Hypothalamus (tissue), 51 donors: ENCODE measurements at places on chromosomes 6 and 20.

DNA sequence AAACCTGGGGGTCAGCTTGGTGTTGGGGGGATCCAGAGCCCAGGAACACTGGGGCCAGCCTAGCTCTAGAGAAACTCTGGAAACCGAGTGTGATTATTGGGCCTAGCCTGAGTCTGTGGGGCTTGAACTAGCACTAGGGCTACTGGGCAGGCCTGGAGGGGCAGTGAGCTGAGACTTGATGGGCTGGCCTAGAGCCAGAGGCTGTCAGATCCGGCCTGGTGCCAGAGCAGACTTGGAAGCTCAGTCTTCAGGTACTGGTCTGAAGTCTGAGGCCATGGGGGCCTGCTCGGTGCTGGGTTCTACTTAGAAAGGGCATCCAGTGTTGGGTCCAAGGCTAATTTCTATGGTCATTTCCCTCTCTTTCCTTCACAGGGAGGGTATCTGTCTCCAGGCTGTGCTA, 2.7 kb downstream of the DEFB112 start:
- no peak for DNase-seq

GRCh38 chr6:94751641-94752329, 825.5 kb upstream of the MANEA start:
- no peak for DNase-seq

DNA sequence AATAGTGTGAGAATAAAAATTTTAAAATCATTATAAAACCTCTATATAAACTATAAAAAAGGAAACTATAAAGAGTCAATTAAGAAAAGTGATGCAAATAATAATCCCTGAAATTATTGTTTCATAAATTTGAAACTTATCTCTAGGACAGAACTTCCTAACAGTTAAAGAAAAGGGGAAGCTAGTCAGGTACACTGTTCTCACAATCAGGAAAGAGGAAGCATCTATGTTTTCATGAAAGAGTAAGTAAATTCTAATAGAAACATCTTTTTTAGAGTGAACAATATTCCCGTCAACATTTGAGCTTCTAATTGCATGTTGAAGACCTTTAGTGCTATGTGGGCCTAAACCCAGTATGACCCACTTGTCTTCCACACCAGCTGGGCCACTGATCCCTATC, 1.2 kb upstream of the ADGRF1 start:
- DNase-seq, result no peak

DNA sequence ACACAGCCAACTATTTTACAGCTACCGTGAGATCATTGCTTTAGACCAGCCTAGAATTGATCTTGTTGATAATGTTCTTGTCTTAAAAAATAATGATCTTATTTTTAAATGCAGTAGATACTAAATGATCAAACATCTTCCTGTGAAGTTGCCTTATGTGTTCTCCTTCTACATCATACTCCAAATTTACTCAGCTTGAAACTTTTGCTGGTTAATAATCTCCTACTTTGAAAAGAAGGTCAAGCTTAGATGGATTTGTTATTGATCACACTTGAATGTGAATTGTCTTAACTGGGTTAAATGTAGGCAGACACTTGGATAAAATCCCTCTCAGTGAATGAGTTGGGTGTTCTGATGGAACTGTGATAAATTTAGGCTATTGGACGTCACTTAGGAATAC, 91.9 kb downstream of the HAO1 start:
- no peak for DNase-seq

- DNase-seq, result no peak
These were observed 59.9 kb upstream of the SOX4 start for GRCh38 chr6:21533678-21534077.

GRCh38 chr6:167781868-167782267, 44.8 kb upstream of the AFDN start:
- no peak for DNase-seq

GRCh38 chr6:160431226-160431625, 83.0 kb downstream of the SLC22A3 start:
- DNase-seq, result no peak

GRCh38 chr6:80186082-80186481, 79.6 kb downstream of the BCKDHB start:
- DNase-seq, result no peak

- no peak for DNase-seq
These were observed 14.1 kb upstream of the CPNE5 start for GRCh38 chr6:36853325-36853724.

- DNase-seq, result no peak
These were observed 48.6 kb downstream of the TOX2 start for GRCh38 chr20:43963233-43963632.

DNA sequence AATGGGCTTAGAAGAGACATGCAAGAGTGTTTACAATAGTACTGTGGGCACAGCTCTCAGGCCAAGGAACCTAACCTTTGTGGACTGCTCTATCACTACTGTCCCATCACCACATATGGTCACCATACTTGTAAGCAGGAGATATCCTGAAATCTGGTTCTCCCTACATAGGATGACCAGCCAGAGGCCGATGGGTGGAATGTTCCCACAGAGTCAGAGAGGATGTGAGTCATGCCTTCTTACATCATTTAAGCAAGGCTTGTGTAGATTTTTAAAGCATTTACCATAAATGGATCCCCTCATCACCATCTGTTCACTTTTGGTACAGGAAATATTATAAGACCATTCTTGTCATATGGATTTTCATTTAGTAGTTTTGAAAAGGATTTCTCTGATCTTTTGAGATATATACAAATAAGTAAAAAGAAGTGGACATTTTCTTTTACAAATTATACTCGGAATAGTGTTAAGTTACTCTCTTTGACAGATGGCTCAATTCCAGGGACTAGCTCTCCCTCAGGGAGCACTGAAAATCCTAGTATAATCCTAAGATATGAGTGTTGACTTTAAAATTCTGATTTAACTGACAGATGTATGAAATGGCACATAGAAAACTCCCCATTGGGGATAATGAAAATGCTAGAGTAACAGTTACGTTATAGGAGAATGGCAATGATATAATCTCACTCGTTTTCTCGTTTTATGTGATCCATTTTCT, 6.6 kb downstream of the HTR1B start:
- no peak for DNase-seq

GRCh38 chr6:110446405-110446804, 30.0 kb downstream of the SLC22A16 start:
- no peak for DNase-seq

DNA sequence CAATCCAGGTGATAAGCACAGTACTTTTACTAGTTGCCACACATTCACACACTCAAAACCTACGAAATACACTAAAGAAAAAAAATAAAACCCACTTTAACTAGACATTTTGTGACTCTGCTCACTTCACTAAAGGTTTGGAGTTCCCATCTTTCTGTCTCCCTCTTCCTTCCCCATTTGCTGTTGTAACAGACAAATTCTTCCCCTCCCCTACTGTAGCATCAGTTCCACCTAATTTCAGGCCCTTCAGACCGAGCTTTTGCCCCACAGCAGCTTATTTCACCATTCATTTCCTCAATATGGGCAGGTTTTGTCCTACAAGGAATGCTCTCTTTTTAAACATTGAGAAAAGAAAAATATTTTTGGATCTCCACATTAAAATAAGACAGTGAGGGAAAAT, 31.3 kb upstream of the MRAP2 start:
- no peak for DNase-seq

DNA sequence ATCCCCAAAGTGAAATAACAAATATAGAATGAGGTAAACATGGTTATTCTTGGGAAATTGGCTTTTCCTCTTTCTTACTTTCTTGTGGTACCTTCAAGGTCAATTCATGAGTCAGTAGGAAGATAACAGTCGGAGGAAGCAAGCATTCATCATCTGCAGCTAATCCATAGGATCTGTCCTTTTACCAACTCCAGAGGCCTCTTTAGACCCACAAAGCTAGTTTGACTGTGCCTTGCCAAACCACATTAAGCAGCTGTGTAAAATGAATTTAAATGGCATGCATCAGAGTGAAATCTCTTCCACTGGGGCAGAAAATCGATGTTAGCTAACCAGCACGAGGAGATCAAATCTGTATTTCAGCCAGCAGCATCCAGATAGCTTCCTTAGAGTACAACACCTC, 171.3 kb downstream of the TMEM242 start:
- DNase-seq, result no peak

DNA sequence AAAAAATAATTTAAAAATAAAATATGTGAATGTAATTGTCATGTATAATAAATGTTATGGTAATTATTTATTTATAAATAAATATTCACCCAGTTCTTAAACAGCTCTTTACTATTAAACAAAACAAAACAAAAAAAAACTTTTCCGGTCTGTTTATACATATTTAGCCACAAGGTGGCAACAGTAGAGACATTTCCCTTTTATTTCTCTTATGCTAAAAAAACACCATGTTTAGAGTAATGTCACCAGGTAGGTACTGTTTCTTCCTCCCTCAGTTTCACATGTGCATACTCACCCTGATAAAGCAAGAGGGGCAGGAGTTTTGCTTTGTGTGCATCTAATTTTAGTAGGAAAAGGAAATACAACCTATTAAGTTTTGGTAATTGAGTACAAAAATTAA, 610.4 kb upstream of the IMPG1 start:
- no peak for DNase-seq

GRCh38 chr6:38773338-38773737, 58.2 kb downstream of the DNAH8 start:
- DNase-seq, result no peak

GRCh38 chr6:134345789-134346188, 27.9 kb upstream of the SGK1 start:
- DNase-seq, result no peak

DNA sequence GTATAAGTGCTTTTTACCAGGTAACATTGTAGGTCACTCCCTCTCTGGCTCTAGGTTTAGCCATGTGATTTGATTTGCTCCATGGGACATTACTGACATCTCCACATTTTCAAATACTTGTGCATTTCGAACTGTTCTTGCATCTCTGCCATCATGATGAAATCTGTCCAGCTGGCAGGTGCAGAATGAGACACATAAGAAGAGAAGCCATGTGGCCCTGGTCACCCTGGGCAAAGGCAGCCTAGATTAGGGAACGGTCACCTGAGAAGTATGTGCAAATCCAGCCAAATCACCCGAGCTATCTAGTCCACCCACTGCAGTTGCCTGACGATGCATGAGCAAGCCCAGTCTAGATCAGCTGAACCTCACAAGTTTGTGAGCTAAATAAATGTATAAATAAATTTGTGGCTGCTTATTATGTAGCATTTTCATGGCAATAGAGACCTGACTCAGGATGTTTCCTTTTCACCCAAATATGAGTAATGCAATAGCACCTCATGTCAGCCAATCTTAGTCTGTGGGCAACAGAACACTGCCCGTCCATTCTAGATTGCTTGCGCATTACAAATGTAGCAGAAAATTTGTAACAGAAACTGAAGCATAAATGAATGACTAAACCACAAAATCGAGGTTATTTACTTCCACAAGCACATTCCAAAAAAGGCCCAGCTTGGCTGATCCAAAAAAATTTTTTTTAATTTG, 115.2 kb downstream of the PAK5 start:
- DNase-seq, result no peak

DNA sequence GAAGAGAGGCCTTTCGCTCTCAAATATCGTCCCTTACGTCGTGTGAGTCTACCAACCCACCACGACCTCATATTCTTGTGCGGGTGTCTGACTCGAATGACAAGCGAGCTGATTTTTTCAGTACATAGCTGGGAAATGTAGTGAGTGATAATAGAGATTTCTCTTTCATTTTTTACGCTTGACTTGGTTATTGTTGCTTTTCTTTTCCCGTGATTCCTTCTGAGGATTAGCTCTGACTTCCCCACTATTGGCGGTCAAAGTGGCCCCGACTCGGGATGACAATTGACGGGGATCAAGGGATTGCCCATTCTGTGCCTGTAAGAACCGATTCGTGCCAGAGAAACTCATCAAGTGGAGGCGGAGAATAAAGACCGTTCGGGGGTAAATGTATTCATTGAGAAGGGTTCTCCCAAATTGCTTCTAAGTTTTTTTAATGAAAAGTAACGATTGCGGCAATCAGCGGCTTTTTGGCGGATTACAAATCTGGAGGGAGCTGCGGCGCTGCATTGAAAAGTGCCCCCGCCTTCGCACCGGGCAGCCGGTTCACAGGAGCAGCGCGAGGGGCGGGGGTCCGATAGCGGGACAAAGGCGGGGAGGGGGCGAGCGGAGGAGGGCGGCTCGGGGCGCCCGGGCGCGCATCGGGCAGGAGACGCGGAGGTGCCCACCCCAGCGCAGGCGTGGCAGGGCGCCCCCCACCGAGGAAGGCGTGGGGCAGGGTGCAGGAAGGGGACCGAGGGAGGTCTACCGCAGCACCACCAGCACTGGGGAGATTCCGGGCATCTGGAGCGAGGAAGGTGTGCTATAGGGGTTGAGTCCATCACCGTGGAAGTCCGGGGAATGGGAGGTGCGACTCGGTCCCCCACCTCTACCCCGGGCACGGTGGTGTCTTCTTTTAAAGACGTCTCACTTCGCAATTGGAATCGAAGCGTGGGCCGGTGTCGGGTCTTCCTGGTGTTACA, 44.5 kb upstream of the OSTM1 start:
- DNase-seq, result no peak

DNA sequence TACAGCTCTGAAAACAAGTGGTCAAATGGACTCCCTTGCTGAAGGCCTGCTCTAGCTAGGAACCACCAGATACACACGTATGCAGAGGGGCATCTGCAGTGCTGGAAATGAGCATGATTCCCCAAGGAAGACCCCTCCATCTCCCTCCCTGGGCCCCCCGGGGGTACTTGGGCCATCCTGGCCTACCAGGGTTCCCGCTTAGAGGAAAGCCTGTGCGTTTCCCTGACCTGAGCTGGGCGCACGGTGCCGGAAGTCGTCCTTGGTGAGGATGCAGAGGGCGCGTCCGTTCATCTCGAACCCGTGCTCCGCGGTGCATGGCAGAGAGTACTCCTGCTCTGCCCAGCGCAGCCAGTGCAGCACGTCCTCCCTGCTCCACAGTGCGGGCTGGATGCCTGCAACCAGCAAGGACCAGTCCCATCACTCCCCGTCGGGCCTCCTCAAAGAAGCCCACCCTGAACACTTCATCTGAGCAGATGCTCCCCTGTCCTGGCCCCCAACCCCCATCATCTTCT, 11.8 kb downstream of the ETV7 start:
- no peak for DNase-seq

DNA sequence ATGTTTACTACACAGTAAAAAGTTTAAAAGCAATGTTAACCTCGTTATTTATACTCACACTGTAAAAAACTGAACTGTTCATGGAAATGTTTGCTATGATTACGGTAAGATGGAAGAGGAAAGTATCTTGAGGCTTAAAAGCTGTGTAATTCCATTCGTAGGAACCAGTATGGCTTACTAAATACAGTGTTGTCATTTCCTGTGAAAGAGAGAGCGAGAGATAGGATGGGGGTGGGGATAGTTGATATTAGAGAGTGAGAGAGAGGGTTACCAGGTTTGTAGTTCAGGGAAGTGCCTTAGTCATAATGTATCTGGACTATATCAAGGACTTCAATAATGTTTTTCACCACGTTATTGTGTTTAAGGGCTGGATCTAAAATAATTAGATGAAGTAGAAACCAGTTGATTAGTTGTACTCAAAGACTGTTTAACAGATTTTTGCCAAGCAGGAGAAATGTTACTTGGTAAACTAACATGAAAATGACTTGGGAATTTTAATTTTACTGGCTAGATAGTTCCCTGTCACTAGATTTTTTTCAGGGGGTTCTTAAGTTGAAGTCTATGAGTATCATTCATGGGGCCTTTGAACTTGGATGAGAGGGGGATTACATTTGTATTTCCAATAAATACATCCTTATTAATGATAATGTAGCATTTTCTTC, 30.4 kb downstream of the AFDN start:
- no peak for DNase-seq
